Activated naive CD8-positive, alpha-beta T cell treated with anti-CD3 and anti-CD28 coated beads, Interleukin-2, amount 50 U/mL, for 24 hours (primary cell): ENCODE measurements at places on chromosomes 13 and 19.

- no peak for DNase-seq
- no peak overlapping the region for H3K4me3 ChIP-seq
- peaks cover 7% of the 10 kb centered on the region for H3K4me1 ChIP-seq
- no peaks in the 10 kb centered on the region for H3K27me3 ChIP-seq
These were observed 14.2 kb upstream of the PROZ start for GRCh38 chr13:113144255-113144629.

- H3K4me3 ChIP-seq, result no peak overlapping the region
- H3K27me3 ChIP-seq, result no peaks in the 10 kb centered on the region
- H3K4me1 ChIP-seq, result peaks cover 4% of the 10 kb centered on the region
- no peak overlapping the region for H3K27ac ChIP-seq
These were observed 106.1 kb downstream of the SLC25A15 start for GRCh38 chr13:40895227-40896184.

- H3K4me1 ChIP-seq, result peaks cover 14% of the 10 kb centered on the region
- H3K4me3 ChIP-seq, result peak overlapping the region; percentile 48
- DNase-seq, result peak; percentile 6
- no peaks in the 10 kb centered on the region for H3K36me3 ChIP-seq
- H3K27ac ChIP-seq, result peak overlapping the region; percentile 64
These were observed 1248.9 kb downstream of the SLITRK5 start for GRCh38 chr13:88919970-88920628.

- peaks cover 5% of the 10 kb centered on the region for H3K4me1 ChIP-seq
- H3K36me3 ChIP-seq, result no peaks in the 10 kb centered on the region
These were observed 64.9 kb upstream of the MEDAG start for GRCh38 chr13:30841154-30841553.

GRCh38 chr19:21022996-21023395 lies 2.5 kb downstream of the ZNF430 start:
- peaks cover 73% of the 10 kb centered on the region for H3K4me1 ChIP-seq
- peak overlapping the region; percentile 90 for H3K27ac ChIP-seq
- no peaks in the 10 kb centered on the region for H3K27me3 ChIP-seq
- H3K36me3 ChIP-seq, result peaks cover 60% of the 10 kb centered on the region
- DNase-seq, result peak; percentile 35
- H3K4me3 ChIP-seq, result peak overlapping the region; percentile 98

GRCh38 chr19:49988433-49988832 lies 27.5 kb upstream of the SIGLEC11 start:
- no peaks in the 10 kb centered on the region for H3K27me3 ChIP-seq
- no peak for DNase-seq
- no peak overlapping the region for H3K27ac ChIP-seq

- no peak overlapping the region for H3K27ac ChIP-seq
- no peak for DNase-seq
- no peak overlapping the region for H3K4me3 ChIP-seq
These were observed 35.0 kb downstream of the AMER2 start for GRCh38 chr13:25136880-25137787.

GRCh38 chr19:49949742-49950589 lies 11.0 kb downstream of the SIGLEC11 start:
- H3K4me1 ChIP-seq, result peaks cover 1% of the 10 kb centered on the region
- H3K27me3 ChIP-seq, result peaks cover 8% of the 10 kb centered on the region
- H3K36me3 ChIP-seq, result no peaks in the 10 kb centered on the region
- no peak overlapping the region for H3K27ac ChIP-seq
- no peak overlapping the region for H3K4me3 ChIP-seq

DNA sequence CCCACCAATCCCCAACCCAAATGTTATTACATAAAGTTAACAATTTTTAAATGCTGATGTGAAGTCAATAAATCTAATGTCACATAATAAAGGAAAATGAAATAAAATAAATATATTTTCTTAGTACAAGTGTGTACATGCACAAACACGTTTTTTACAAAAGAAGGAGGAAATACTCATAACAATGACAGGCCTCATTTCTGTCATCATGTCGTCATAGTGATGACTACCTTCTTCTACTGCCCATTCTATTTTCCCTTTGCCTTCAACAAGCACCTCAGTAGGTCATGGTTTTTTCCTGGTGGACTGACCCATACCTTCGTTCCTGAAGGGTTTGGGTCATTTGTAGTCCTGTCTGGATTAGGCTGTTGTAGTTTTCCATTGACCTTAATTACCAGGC lies 185.3 kb upstream of the IPO5 start:
- H3K36me3 ChIP-seq, result no peaks in the 10 kb centered on the region
- no peak for DNase-seq
- no peak overlapping the region for H3K4me3 ChIP-seq
- no peaks in the 10 kb centered on the region for H3K27me3 ChIP-seq
- no peaks in the 10 kb centered on the region for H3K4me1 ChIP-seq

DNA sequence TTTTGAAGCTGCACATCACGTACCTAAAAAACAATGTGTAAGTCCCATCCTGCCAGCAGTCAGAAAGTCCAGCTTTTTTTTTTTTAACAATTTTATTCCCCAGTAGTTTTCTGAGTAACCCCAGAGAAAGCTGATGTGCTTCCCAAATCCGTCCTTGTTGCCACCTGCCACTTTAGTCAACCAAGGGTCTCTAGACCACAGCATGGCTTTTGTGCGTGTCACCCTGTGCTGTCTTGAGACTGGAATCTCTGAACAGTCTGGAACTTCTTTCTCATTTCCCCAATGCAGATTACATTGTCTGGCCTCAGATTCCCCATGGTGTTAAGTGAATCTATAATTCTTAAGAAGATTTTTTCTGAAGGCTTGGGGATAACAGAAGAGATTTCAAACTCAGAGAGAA lies 289.2 kb upstream of the KLF12 start:
- H3K36me3 ChIP-seq, result peaks cover 2% of the 10 kb centered on the region
- no peak overlapping the region for H3K4me3 ChIP-seq
- DNase-seq, result no peak
- H3K27me3 ChIP-seq, result no peaks in the 10 kb centered on the region
- H3K4me1 ChIP-seq, result no peaks in the 10 kb centered on the region
- no peak overlapping the region for H3K27ac ChIP-seq

DNA sequence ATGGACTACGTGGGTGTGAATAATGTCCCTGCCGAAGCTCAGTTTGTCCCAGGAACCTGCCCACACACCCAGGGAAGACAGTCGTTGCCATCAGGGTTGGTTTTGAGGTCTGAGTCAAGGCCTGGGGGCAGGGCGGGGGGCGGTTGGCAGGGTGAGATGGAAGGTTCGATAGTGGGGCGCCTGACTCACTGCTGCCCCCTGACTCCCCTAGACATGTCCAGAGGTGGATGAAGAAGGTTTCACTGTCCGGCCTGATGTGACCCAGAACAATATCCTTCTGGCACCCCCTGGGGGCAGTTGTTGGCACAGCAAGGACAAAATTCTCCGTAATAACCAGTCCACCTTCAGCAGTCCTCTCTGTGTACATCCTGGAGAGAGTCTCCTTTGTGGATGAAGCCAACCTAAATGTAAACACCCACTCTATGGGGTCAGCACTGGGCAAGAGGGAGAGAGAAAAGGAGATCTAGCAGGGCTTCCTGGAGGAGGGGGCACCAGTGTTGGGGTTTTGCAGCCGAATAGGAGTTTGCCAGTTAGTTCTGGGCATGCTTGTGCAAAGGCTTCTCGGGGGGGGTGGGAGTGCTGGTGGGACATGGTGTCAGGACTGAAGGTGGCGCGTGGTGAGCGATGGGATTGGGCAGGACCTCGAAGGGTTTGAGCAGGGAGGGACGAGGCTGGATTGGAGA lies 19.6 kb upstream of the B3GNT3 start:
- DNase-seq, result peak; percentile 59
- peaks cover 24% of the 10 kb centered on the region for H3K4me1 ChIP-seq
- peaks cover 20% of the 10 kb centered on the region for H3K36me3 ChIP-seq
- no peaks in the 10 kb centered on the region for H3K27me3 ChIP-seq

DNA sequence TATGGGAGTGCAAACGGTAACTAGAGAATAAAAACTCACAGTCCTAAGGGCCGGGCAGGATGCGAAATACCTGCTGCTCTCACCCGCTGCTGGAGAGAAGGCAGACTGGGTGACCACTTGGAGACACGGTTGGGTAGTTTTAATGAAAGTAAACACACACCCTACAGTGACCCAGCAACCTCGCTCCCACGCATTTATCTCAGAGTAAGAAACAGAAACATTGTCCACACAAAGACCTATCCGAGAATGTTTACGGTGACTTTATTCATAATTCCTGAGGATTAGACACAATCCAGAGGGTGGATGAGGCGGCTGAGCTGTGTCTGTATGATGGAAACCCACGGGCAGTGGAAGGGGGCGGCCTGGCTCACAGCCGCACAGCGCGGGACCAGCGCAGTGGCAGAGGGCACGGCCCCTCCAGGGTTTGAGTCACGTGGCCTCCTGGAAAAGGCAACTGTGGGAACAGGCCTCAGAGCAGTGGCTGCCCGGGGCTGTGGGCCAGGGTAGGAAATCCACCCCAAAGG lies 73.5 kb upstream of the C13orf46 start:
- H3K4me1 ChIP-seq, result peaks cover 60% of the 10 kb centered on the region
- H3K36me3 ChIP-seq, result peaks cover 15% of the 10 kb centered on the region
- H3K27ac ChIP-seq, result peak overlapping the region; percentile 30
- no peak for DNase-seq
- no peak overlapping the region for H3K4me3 ChIP-seq

- no peak overlapping the region for H3K4me3 ChIP-seq
- H3K27me3 ChIP-seq, result peaks cover 4% of the 10 kb centered on the region
- no peak overlapping the region for H3K27ac ChIP-seq
- no peak for DNase-seq
- H3K4me1 ChIP-seq, result no peaks in the 10 kb centered on the region
- H3K36me3 ChIP-seq, result no peaks in the 10 kb centered on the region
These were observed 167.7 kb downstream of the ZNF486 start for GRCh38 chr19:20334760-20335159.

DNA sequence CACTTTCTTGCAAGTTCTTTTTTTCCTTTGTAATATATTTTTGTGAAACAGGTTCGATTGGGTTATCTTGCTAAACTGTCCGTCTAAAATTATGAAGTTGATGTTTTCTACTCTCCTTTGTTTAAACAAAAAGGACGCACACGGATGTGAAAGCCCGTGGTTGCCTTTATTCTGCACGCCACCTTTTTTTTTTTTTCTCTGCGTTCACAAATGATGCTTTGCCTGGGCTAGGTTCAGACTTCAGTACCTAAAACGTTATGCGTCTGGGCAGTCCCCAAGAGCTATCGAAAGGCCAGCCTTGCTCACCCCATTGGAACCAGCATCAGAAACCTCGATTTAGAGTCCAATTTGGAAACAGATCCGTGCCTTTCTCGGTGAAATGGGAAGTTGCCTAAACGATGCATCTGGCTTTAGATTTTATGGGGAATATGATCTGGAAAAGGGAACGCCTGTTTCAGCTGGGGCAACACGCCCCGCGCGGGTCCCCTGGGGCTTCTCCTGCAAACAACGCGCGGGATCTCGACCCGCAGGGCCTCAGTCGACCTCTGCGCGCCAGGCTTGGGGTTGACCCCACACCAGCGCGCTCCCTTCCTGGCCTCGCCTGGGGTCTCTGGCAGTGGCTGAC lies 113.9 kb downstream of the KCNRG start:
- peaks cover 63% of the 10 kb centered on the region for H3K4me1 ChIP-seq
- DNase-seq, result no peak
- H3K27me3 ChIP-seq, result peaks cover 64% of the 10 kb centered on the region
- peak overlapping the region; percentile 73 for H3K4me3 ChIP-seq
- H3K27ac ChIP-seq, result peak overlapping the region; percentile 1

GRCh38 chr13:105282406-105283285 lies 1252.8 kb downstream of the EFNB2 start:
- H3K27me3 ChIP-seq, result no peaks in the 10 kb centered on the region
- H3K36me3 ChIP-seq, result no peaks in the 10 kb centered on the region
- H3K4me3 ChIP-seq, result no peak overlapping the region
- no peaks in the 10 kb centered on the region for H3K4me1 ChIP-seq
- H3K27ac ChIP-seq, result no peak overlapping the region

GRCh38 chr13:100842136-100842535 lies 167.5 kb upstream of the TMTC4 start:
- peaks cover 6% of the 10 kb centered on the region for H3K27me3 ChIP-seq
- H3K4me3 ChIP-seq, result no peak overlapping the region
- no peak overlapping the region for H3K27ac ChIP-seq
- no peaks in the 10 kb centered on the region for H3K36me3 ChIP-seq
- H3K4me1 ChIP-seq, result no peaks in the 10 kb centered on the region

DNA sequence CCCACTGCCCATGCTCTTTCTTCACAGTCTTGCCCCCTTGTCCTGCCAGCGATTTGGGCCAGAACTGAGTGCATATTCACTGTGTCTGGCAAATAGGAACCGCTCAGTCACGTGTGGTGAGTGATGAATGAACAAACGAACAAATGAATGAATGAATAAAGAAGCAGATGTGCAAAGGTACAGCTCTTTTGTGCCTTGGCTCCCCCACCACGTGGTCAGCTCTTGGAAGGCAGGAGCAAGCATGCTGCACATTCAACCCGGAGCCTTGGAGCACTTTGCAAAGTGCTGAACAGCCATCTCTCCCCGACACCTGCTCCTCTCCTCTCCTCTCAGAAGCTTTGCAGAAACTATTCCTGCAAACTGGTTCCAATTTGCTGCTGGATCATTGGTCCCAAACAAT lies 52.4 kb downstream of the LATS2 start:
- H3K27ac ChIP-seq, result no peak overlapping the region
- no peak for DNase-seq
- no peak overlapping the region for H3K4me3 ChIP-seq
- peaks cover 7% of the 10 kb centered on the region for H3K4me1 ChIP-seq
- H3K36me3 ChIP-seq, result no peaks in the 10 kb centered on the region

DNA sequence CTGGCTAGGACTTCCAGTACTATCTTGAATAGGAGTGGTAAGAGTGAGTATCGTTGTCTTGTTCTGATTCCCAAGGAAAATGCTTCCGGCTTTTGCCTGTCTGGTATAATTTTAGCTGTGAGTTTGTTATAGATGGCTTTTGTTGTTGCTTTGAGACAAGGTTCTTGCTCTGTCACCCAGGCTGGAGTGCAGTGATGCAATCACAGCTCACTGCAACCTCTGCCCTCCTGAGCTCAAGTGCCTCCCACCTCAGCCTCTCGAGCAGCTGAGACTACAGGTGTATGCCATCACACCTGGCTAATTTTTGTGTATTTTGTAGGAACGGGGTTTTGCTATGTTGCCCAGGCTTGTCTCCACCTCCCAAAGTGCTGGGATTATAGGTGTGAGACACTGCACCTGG lies 6.1 kb upstream of the ZNF543 start:
- peaks cover 8% of the 10 kb centered on the region for H3K4me1 ChIP-seq
- peaks cover 7% of the 10 kb centered on the region for H3K36me3 ChIP-seq
- no peak for DNase-seq
- peaks cover 27% of the 10 kb centered on the region for H3K27me3 ChIP-seq
- no peak overlapping the region for H3K27ac ChIP-seq

- H3K27me3 ChIP-seq, result no peaks in the 10 kb centered on the region
- H3K4me1 ChIP-seq, result no peaks in the 10 kb centered on the region
- H3K36me3 ChIP-seq, result peaks cover 6% of the 10 kb centered on the region
- no peak overlapping the region for H3K4me3 ChIP-seq
These were observed 35.9 kb upstream of the C13orf46 start for GRCh38 chr13:114009590-114010400.

- peak overlapping the region; percentile 97 for H3K4me3 ChIP-seq
- DNase-seq, result peak; percentile 76
- peaks cover 50% of the 10 kb centered on the region for H3K36me3 ChIP-seq
- peaks cover 57% of the 10 kb centered on the region for H3K4me1 ChIP-seq
- peak overlapping the region; percentile 99 for H3K27ac ChIP-seq
These were observed 759 bp downstream of the PPP1R15A start for GRCh38 chr19:48872884-48873475.

GRCh38 chr13:46232281-46232680 lies 20.6 kb downstream of the LRRC63 start:
- no peaks in the 10 kb centered on the region for H3K27me3 ChIP-seq
- peaks cover 9% of the 10 kb centered on the region for H3K36me3 ChIP-seq
- no peak for DNase-seq
